ENCODE measurements at places on chromosomes 3 and 15.

GRCh38 chr15:64251658-64252057 is 88.8 kb upstream of the PPIB start:
- no peak for DNase-seq

- no peak for DNase-seq
These were observed 119.0 kb downstream of the TBC1D5 start for GRCh38 chr3:17623464-17623863.

DNA sequence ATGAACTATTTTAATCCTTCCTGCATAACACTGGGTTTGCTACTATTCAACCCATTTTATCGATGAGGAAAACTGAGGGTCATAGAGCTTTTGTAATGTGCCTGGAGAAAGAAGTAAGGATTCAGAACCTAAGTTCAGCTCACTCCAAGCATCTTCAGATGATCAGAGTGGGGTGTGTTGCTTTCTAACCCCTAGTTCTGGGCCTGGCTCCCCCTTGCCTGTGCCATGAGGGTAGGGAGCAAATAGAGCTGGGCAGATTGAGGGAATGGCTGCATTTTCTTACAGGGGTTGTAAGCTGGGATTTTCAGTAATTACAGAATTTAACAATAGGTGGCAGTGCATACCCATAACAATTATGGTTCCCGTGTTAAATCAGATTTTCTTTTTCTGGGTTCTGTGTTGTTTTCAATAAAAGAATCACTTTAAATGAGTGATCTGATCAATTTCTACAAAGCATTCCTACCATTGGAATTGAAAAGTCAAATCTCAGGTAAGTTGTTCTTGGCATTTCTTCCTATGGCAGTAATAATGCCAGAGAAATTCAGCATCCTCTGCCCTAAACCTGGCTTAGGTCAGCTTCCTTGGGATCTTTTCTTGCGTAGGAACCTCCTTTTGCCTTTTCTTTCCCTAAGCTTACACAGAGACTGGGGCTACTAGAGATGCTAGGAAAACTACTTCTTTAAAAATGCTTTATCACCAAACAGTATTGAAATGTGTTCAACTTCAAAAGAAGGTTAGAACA is 103.8 kb upstream of the IL12A start:
- DNase-seq, result no peak

DNA sequence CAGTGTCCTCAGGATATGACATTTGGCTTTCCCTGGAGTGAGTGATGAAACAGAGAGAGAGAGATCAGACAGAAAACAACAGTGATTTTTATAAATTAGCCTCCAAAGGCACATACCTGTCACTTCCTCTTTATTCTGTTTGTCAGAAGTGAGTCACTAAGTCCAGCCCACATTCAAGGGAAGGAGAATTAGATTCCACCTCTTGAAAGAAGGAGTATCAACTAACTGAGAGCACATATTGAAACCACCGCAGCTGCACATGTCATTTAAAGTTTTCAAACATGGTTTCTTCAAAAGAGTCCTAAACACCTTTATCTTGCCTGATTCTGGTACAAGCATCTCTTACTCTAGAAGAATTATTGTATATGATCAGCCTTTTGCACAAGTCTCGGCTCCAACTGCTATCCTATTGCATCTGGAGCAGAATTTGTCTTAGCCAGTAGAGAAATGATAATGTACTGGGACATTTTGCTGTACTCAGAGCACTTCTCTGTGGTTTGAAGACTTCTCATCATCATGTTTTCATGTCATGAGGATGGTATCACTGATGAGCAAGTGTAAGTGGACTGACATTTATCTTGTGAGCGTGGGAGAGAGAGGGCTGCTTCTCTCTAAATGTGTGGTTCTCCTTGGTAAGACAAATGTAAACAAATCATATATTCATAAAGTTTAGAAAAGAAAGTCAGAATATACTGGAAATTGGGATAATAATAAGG is 338.9 kb upstream of the CFAP20DC start:
- no peak for DNase-seq

- DNase-seq, result no peak
These were observed 24.8 kb downstream of the PRR20G start for GRCh38 chr3:127263037-127263436.

- DNase-seq, result no peak
These were observed 18.3 kb downstream of the P2RY1 start for GRCh38 chr3:152853196-152853595.

GRCh38 chr15:49462232-49462844 is 39.3 kb downstream of the FGF7 start:
- no peak for DNase-seq
